NCI-H510A (cell line): ENCODE measurements at places on chromosomes 4 and X.

DNA sequence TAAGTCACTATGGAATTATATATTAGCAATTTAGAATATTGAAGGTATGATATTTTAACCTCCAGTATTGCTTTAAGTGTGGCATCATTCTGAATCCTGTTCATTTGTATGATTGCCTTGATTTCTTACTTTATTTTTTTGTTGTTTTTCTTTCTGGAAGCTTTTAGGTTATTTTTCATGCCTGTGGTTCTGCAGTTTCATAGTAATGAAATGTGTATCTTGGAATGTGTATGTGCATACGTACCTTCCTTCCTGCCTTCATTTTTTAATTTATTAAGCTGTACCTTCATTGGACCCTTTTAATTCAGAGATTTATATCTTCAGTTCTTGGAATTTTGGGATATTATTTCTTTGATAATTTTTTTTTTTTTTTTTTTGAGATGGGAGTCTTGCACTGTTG, 22.1 kb downstream of the CPEB2 start:
- DNase-seq: no peak

GRCh38 chr4:5691491-5692132, 16.7 kb downstream of the EVC2 start:
- DNase-seq: no peak

- no peak for DNase-seq
Observed at GRCh38 chr4:156015781-156016180, 62.1 kb upstream of the CTSO start.

DNA sequence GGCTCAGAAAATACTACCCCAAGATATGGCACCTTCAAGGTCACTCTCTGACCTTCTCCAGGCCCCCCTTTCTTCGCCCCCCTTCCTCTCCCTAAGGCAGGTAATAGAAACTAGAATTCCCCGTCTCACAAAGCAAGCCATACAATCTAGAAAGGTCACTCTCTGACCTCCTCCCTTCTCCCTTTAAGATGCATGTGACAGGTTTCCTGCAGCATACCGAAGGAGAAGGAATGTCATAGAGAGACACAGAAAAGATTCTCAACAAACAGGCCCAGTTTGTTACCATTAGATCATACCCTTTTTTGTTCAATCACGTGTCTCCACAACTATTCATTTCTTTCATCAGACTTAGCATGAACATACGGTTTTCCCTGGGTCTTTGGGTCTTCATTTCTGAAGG, 51.2 kb upstream of the RBMXL3 start:
- DNase-seq: no peak
